ENCODE measurements at places on chromosomes 4 and X.

DNA sequence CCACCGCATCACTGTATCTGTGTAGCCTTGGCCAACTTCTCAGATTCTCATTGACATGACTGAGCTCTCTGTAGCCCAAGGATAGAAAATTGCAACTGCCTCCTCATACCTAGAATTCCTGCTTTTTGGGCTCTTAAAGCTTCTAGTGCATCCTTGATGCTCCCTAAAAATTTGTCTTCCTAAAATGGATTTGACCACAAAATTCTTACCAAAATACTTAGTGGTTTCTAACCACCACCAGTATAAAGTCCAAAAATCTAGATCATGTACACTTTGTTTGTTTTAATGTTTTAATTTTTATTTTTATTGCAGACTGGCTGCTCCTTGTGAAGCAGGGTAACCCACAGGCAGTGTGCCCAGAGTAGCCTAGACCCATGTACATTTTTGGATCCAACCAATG, 75.5 kb downstream of the TBC1D9 start:
- DNase-seq = no peak

DNA sequence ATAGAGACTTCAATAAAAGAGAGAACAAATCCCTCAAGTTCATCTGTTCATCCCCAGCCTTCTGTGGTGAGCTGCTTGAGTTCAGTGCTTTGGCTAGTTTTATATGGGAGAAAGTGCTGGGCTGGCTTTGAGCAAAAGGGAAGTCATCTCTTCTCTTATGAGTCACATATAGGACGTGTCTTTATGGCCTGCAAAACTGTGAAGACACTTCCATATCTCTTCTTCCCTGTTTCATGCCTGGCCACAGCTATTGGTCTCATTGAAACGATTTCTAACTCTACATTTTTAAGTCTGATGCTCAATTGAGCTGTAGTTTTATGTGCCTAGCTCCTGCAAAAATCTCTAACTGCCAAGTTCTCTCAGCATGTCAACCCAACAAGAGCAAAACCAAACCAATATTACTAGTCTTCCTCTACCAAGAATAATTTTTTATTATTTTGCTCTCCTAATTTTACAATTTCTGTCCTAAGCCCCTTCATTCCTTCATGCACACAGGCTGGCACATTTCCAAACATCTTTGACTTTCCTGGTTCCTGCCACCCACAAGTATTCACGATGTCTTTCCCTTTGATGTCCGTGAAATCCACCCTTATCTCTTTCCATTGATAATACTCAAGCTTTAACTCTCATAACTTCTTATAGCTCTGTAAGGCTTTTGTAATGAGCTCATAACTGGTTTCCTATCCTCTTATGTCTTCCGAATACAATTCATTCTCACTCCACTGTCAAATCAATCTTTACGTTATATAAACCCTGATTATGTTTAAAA, 165.3 kb downstream of the BTC start:
- DNase-seq = no peak

DNA sequence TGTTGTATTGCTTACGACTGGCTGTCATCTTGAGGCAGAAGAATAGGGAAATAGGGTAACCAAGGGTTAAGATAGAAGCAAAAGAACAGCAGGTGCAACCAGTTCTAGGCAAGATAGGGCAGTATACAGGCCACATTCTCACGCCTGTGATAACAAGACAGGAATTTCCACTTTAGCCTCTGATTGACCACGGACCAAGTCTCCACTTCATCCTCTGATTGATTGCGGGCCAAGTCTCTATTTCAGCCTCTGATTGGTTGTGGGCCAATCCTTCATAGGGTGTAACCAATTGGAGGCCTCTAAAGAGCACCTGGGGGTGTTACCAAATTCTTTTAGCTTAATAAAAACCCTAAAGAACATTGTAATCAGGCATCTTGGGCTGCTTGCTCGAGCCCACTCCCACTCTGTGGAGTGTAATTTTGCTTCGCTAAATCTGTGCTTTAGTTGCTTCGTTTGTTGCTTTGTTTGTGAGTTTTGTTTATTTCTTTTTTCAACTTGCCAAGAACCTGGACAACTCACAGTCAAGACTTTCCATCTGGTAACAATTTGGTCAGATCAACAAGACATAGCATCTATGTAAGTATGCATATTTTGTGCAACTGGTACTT, 8.7 kb upstream of the TBC1D9 start:
- DNase-seq = no peak

- DNase-seq = no peak
These were observed 332.9 kb upstream of the PITX2 start for GRCh38 chr4:110955748-110956147.

DNA sequence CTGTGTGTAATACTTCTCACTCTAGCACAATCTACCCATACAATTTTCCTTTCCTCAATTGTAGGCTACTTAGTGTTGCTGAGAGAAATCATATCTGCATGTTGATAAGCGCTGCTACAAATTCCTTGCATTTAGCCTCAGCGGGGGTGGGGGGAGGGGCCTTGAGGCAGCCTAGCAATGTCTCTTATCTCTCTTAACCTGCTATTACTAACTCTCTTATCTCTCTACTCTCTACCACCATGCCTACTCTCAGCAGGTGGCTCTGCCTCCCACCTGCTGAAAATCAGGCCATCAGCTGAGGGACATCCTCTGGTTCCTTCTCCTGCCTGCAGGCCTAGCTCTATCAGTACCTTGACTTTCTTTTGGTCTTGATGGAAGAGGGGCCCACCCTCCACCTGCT, 98.9 kb downstream of the GPR82 start:
- DNase-seq = no peak

GRCh38 chrX:118644378-118644777, 83.0 kb upstream of the IL13RA1 start:
- no peak for DNase-seq

GRCh38 chrX:119251386-119251785, 15.3 kb downstream of the PGRMC1 start:
- DNase-seq = no peak

DNA sequence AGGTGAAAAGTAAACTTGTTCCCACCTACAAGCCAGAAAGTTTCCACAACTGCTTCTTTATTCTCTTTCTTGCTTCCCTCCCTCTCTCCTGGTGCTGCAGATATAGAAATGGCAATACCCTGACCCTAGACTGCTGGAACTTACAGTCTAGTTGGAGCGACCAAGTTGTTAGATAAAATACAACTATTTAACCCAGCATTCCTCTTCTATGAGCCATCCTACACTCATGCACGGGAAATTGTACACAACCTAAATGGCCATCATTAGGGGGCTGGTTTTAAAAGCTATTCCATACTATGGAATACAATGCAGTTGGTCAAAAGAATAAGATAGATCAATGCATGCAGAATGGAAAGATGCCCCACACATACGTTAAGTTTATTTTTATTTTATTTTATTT, 41.1 kb downstream of the PJA1 start:
- DNase-seq = no peak

DNA sequence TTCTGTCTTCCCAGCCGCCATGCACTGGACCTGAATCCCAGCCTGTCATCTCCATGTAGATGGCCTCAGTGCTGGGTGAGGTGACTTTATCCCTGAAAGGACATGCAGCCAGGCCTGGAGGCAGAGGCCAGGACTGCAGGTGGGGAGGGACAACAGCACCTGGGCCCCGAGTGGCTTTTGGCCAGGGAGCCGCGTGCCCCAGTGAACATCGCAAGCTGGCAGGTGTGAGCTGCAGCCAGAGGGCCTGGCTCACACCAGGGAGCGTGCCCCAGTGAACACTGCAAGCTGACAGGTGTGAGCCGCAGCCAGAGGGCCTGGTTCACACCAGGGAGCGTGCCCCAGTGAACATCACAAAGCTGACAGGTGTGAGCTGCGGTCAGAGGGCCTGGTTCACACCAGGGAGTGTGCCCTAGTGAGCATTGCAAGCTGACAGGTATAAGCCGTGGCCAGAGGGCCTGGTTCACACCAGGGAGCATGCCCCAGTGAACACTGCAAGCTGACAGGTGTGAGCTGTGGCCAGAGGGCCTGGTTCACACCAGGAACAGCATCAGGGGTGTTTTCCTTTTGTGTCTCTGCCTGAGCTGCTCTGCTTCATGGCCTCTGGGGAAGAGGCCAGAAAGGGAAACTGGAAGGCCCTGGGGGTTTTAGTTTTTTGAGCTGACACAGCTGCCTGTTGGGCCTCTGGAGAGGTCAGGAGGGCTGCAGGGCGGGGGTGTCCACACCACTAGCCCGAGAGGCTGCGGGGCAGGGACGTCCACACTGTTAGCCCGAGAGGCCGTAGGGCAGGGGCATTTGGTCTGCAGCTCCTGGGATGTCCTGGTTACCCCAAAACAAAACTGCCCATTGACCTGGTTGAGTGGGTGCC, 22.7 kb upstream of the PSAPL1 start:
- no peak for DNase-seq

GRCh38 chr4:7395645-7396044, 39.1 kb downstream of the PSAPL1 start:
- no peak for DNase-seq

- no peak for DNase-seq
These were observed 34.1 kb upstream of the AFF2 start for GRCh38 chrX:148466292-148466691.

DNA sequence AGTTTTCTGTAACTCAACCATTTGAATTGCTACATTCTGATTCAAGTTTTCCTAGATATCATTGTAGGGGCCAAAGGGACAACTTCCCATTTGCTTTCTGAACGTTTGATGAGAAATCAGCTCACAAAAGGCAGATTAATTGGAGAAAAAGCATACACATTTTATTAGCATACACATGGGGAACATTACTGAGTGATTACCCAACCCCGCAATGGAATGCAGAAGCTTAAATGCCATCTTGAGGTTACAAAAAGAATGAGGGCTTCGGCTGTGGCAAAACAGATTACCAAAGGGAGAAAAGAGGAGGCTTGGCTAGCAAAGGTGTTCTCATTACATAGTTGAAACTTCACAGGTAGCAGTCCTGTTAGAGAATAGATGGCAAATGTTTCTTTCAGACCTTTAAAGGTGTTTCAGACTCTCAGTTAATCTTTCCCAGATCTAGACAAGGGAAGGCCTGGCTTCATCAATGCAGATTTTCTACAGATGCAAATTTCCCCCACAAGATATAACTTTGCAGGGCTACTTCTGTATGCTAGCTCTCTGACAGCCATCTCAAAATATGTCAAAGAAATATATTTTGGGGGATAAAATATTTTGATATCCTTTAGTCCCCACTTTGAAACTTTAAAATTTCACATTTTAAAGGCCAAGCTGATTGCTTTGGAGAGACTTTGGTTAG, 26.5 kb upstream of the HERC6 start:
- DNase-seq = no peak

- DNase-seq = no peak
These were observed 294.5 kb downstream of the PDGFC start for GRCh38 chr4:156677131-156677531.

GRCh38 chr4:10031668-10032590, 10.6 kb upstream of the SLC2A9 start:
- DNase-seq = no peak

- DNase-seq = no peak
These were observed 8.6 kb upstream of the HAUS3 start for GRCh38 chr4:2250357-2251072.

GRCh38 chrX:19642241-19643109, 127.2 kb upstream of the MAP3K15 start:
- DNase-seq = no peak

- DNase-seq = no peak
These were observed 115.5 kb upstream of the TMEM150C start for GRCh38 chr4:82677327-82677726.

- DNase-seq = no peak
These were observed 241.1 kb upstream of the KLF3 start for GRCh38 chr4:38422850-38423249.

DNA sequence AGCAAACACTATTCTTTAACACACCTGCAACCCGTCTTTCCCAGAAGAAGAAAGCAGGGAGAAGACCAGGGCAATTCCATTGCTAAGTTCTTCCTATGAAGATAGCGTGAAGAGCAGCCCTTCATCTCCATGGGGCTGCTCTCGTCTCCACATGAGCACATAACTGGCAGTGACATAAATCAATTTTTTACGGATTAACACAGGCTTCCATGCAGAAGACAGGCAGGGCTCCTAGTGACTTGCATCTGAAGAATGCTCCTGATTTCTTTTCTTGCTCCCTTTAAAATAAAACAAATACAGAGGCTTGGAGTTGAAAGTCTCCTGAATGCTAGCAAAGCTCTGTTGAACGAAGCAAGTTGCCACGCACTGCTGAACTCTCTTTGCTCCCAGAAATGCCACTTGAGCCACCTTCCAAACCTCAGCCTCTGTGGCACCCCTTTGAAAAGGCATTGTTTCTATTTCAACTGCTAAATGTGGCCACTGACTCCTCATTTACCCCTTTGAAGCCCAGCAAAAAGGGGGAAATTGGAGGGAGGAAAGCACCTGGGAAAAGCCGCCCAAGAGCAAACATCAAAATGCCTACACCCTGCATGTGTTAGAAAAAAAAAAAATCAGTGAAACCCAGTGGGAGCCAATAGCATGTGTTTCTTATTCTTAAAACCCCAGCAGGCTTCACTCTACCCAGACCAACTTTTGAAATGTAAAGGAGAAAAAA, 383.7 kb downstream of the IDS start:
- no peak for DNase-seq

- no peak for DNase-seq
These were observed 28.8 kb downstream of the GYG2 start for GRCh38 chrX:2857566-2857965.

GRCh38 chr4:111506706-111507105, 638.5 kb upstream of the FAM241A start:
- DNase-seq = no peak

DNA sequence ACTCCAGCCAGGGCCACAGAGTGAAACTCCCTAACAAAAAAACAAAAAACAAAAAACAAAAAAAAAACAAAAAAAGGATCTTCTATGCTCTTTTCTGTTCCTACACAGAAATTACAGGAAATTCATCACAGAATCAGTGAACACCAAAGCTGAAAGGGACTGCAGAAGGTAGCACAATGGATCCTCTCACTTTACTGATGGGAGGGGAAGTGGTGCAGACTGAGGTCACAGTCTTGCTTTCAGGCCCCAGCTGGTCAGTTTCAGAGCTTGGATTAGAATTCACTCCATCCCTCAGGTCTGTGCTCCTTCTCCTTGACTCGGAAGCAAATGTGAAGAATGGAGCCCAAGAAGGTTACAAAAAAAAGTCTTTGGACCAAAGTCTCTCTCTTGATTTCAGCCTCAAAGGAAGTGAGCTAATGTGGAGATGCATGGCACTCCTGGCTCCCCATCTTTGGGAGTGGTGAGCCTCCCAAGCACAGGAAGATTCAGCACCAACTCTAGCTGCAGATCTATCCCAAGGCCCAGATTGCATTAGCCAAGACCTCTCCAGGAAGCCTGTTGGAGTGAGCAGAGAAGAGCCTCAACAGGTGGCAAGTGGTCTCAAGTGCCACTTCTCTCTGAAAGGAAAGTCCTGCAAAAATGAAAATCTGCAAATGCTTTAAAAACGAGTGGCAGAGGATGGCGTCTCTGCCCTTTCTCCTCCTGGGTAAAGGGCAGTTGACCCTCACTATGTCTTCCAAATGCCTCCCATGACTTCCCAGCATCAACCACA, 176.0 kb downstream of the MAML3 start:
- no peak for DNase-seq

DNA sequence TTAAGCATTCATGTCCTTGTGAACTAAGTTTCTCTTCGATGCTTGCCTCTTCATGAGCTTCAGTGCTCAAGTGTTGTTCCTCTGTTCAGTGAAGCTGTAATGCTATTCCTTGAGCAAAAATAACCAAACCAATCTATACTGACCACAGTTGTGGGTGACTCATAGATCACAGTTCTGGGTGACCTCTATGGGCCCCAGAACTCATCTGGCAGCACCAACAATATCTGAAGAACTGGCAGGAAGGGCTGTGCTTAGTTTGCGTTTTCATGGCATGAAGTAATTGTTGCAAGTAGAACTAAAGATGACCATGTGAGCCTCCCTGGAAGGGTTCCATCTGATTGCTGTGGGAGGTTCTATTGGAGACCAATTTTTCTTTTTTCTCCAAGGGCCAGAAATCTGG, 106.2 kb downstream of the CCNG2 start:
- no peak for DNase-seq
